ENCODE measurements at places on chromosomes 13 and 19.

DNA sequence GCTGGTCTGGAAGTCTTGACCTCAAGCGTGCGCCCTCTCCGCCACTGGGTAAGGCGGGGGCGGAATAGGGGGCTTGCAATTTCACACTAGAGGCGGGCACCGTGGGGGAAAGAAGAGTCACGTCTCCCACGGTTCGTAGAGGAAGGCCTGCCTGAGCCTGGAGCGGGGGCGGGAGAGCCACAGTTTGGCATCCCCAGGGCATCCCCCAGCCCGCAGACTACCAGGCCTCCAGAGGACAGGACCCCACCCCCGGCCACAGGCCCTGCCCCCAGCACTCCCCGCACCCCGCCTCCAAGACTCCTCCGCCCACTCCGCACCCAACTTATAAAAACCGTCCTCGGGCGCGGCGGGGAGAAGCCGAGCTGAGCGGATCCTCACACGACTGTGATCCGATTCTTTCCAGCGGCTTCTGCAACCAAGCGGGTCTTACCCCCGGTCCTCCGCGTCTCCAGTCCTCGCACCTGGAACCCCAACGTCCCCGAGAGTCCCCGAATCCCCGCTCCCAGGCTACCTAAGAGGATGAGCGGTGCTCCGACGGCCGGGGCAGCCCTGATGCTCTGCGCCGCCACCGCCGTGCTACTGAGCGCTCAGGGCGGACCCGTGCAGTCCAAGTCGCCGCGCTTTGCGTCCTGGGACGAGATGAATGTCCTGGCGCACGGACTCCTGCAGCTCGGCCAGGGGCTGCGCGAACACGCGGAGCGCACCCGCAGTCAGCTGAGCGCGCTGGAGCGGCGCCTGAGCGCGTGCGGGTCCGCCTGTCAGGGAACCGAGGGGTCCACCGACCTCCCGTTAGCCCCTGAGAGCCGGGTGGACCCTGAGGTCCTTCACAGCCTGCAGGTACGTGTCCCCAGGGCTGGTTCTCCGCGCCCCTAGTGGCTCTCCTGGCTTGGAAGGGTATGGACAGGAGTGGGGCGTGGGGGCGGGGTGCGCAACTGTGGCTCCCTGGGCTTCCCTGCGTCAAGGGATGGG is at the start of gene ANGPTL4:
TSS of gene ANGPTL4 (plus strand) at position 353 of the 969 bp plus-strand sequence. CDS start at position 520, 167 bp downstream.
- DNase-seq: no peak

- DNase-seq: no peak
Measured at GRCh38 chr19:10625762-10626138, 397 bp downstream of the SLC44A2 start.

- no peak for DNase-seq
Measured at GRCh38 chr13:35818633-35819067, 312.5 kb downstream of the DCLK1 start.

DNA sequence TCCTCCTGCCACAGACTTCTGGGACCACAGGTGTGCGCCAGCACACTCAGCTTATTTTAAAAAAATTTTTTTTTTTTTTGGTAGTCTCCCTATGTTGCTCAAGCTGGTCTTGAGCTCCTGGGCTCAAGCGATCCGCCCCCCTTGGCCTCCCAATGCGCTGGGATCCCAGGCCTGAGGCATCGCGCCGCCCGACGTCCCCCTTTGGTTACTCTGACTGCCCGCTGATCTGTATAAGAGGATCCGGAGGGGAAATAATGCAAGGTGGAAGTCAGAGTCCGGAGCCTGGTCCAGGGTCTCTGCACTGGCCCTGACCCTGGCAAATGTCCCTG is 486 bp upstream of the ZNF805 start:
- DNase-seq: no peak

DNA sequence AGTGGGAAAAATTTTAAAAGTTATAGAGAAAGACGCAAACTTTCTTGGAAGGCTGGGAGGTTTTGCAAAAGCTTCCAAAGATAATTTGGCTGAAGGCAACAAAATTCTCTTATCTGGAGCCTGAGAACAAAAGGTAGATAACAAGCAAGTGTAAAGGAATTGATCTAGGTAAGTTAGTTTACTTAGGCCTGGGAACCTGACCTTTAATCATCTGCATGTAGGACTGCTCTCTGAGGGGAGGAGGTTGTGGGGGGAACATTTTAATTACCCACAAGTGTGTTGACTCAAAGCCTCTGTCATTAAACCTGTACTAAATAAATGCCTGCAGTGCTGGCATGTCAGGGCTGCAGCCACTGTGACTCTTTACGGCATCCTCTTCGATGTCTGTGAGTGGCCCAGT is 532.3 kb upstream of the SLITRK5 start:
- DNase-seq: no peak

DNA sequence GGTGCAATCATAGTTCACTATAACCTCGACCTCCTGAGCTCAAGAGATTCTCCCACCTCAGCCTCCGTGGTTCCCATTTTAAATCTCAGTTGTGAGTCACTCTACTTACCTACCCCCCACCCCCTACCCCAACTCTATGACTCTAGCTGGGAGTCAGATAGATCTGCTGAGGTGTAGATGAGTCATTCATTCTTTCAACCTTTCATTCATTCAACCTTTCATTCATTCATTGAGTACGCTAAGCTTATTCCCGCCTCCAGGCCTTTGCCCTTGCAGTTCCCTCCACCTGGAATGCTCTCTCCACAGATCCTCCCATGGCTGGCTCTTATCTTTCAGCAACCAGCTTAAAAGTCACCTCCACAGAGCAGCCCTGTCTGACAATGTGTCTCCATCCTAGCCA is 1.1 kb upstream of the MAST1 start:
- no peak for DNase-seq

DNA sequence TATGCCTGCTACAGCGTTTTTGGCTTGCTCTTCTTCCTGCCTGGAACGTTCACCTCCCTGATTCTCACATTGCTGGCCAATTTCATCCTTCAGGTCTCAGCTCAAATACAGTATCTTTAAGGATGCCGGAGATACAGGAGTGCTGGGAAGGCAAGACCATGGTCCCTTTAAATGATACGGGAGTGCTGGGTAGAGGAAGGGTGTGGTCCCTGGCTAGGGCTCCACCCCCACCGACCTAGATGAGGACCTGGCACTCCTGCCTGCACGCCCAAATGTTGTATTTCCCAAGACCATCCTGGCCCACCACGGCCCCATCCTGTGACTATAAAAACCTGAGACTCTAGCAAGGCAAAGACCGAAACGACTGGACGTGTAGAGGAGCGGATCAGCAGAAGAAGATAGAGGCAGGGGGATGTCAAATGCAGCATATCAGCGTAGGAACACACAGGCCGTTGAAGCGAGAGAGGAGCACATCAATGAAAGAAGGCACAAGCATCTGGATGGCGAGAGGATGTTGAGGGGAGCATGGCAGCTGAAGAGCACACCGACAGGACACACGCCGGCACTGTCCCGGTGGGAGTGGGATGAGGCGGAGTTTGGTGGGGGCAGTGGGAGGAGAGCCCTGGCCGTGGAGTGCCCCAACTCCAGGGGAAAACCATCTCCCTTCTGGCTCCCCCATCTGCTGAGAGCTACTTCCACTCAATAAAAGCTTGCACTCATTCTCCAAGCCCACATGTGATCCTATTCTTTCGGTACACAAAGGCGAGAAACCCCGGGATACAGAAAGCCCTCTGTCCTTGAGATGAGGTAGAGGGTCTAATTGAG is 74.0 kb downstream of the PCDH9 start:
- no peak for DNase-seq

DNA sequence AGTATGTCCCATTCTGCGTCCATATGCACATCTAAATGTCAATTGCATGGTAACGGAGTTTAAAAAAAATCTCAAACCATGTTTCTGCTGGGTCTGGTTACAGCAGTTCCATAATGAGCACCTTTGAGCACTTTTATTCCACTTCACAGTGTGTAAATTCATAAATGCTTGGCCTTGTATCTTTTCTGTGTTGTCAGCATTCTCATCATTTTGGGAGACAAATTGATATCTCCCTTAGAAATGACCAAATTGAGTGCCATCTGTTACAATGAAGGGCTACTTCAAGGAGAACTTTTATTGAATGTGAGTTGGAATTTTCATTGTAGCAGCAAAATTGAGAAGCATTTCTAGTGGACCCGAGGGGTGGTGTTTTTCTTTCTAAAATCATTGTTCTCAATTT is 432.9 kb upstream of the PCDH9 start:
- DNase-seq: no peak

GRCh38 chr19:19061506-19061905 is 2.3 kb upstream of the SLC25A42 start:
- no peak for DNase-seq

DNA sequence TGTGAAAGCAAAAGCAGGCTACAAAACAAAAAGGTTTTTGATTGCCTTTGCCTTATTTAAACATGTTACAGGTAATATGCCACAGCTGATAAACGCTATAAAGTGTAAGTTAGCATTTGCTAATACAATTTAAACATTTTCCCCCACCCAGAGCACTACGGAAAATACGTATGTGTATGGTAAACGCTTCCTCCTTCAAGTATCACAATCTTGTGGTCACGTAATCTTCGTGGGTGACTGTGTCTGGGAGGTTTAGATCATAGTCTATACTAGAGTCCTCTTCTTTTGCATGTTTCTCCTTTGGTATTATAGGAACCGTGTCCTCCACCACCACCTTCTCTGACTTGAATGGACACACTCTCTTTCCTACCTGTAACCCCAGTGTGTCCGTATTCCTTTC is 38.1 kb upstream of the POSTN start:
- peak; percentile 23 for DNase-seq

DNA sequence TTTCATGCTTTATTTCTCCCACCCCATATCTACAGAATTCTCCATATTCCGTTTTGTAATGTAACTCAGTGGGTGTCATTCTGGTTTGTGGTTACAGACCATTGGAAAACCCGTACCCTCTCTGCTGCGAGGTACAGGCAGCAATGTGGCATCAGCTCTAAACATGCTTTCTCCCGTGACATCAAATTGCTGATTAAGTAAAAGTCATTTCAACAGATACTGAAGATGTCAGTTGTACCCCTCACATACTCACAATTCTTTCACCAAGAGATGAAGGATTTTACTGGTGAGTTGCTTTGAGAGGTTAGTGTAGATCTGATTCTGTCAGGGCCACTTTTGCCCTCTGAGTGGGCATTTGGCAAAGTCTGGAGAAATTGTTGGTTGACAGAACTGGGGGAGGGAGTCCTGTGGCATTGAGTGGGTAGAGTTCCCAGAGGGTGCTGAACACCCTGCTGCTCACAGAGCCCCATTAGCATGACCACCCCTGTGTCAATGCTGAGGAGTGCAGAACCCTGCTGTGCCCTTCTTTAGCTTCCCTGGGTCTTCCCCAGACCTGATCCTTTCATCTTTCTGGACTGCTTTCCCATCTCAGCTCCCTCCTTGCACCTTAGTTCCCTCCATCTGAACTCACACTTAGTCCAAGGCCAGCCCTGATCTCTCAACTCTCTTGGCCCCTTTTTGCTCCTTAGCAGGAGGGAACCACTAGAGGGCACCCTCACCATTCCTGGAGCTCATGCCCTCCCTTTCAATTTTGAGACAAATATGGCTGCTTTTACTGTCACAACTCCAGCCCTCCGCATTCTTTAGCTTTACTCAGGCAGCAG is 39.9 kb upstream of the CEACAM8 start:
- DNase-seq: peak; percentile 22

- peak; percentile 82 for DNase-seq
Measured at GRCh38 chr13:76803831-76804230, 82.4 kb downstream of the KCTD12 start.

- no peak for DNase-seq
Measured at GRCh38 chr13:80284290-80284689, 56.6 kb downstream of the SPRY2 start.

GRCh38 chr19:10395436-10395835 is 7.9 kb downstream of the CDC37 start:
- no peak for DNase-seq

GRCh38 chr19:50922317-50922853 is 11.2 kb upstream of the KLK4 start:
- peak; percentile 76 for DNase-seq

DNA sequence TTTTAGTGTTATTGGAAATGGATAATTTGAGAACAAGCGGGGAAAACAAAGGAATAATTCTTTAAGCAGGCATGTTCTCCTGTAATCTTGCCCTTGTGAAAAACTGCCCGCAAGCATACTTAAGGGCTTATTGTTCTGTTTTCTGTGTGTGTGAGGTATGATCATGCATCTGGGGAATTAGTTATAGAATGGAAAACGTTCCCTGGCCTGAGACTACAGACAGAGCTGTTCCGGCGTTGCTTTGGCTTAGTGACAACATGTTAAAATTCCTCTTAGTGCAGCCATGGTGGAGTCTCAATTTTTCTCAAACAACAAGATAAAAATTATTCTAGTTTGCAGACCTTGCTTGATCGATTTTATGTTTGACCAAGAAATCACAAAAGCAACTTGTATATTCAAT is 560.2 kb upstream of the SPRY2 start:
- DNase-seq: no peak

DNA sequence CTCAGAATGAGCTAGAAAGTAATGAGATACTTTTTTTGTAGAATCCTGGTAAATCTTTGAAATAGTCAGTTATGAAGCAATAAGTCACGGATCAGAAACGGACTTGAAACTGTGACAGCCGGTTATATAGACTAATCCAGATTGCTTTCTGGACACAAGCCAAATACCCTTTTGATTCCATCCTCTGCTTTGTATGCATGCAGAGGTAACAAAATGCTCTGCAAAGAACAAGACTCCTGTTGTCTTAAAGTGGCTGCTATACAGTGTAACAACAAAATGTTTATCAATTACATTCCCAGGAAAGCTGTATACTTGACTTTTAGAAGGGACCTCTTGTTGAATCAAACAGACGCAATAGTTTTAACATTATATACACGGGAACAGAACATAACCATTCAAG is 66.5 kb upstream of the STARD13 start:
- DNase-seq: peak; percentile 71

GRCh38 chr19:47356900-47357299 is 7.8 kb downstream of the DHX34 start:
- DNase-seq: no peak

- DNase-seq: no peak
Measured at GRCh38 chr19:33510462-33511194, 11.0 kb downstream of the PEPD start.

- DNase-seq: no peak
Measured at GRCh38 chr13:77230560-77230959, 96.3 kb downstream of the MYCBP2 start.

DNA sequence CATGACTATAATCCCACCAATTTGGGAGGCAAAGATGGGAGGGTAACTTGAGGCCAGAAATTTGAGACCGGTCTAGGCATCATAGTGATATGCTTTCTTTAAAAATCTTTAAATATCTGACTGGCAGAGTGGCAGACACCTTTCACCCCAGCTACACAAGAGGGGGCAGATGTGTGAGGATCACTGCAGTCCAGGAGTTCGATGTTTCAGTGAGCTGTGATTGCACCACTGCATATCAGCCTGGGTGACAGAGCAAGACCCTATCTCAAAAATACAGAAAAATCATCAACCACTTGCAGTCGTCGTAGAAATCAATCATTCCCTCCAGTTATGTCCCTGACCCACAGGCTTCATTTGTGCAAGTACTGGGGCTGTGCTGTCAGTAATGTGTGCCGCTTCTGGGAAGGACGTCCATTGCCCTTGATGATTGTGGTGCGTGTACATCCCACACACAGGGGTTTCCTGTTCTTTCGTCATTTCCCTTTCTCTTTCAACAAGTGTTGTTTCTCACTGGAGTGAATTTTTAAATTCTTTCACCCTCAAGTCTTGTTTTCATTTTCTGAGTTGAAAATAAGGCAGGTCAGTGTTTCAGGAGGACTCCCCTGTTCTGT is 1.4 kb downstream of the LGALS14 start:
- DNase-seq: peak; percentile 44

Data from MV-4-11 (cell line).